NCI-H1930 (cell line): ENCODE measurements at places on chromosomes 3 and 15.

- DNase-seq, result no peak
These were observed 1.5 kb upstream of the CLK3 start for GRCh38 chr15:74613953-74614743.

GRCh38 chr15:90789462-90789861, 72.3 kb downstream of the BLM start:
- no peak for DNase-seq

- no peak for DNase-seq
These were observed 396 bp downstream of the PLA2G4D start for GRCh38 chr15:42093966-42094365.

- DNase-seq, result no peak
These were observed 64.2 kb downstream of the OXNAD1 start for GRCh38 chr3:16329036-16329825.

- no peak for DNase-seq
These were observed 42.1 kb upstream of the CTDSPL start for GRCh38 chr3:37819591-37819990.

GRCh38 chr15:69035205-69035917, 20.9 kb downstream of the NOX5 start:
- no peak for DNase-seq

DNA sequence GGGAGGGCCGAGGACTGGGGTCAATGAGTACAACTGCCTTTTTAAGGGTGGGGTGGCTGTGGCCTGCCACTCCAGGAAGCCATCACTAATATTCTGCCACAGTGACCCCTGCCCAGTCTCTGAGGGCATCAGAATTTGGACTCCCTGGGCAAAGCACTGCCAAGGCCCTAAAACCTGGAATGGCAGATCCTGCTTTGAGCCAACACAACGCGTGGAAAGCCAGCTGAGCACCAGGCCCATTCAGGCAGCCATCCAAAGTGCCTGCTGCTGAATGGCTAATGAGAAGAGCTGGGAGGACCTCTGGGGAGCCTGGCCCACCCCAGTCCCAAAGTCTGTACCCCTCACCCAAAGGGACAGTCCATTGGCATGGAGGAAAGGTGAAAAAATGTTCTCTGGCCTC, 5.0 kb downstream of the TWF2 start:
- no peak for DNase-seq
